ENCODE measurements at places on chromosomes 11 and 22.
A peak's percentile ranks its signal among the peaks of the same experiment; 100 is the strongest.

GRCh38 chr11:133163463-133164419 lies 368.6 kb downstream of the OPCML start:
- no peak for DNase-seq
- H3K4me3 ChIP-seq, result no peak overlapping the region
- H3K27ac ChIP-seq, result no peak overlapping the region
- peaks cover 65% of the 10 kb centered on the region for H3K27me3 ChIP-seq
- peaks cover 5% of the 10 kb centered on the region for H3K4me1 ChIP-seq
- H3K36me3 ChIP-seq, result no peaks in the 10 kb centered on the region

DNA sequence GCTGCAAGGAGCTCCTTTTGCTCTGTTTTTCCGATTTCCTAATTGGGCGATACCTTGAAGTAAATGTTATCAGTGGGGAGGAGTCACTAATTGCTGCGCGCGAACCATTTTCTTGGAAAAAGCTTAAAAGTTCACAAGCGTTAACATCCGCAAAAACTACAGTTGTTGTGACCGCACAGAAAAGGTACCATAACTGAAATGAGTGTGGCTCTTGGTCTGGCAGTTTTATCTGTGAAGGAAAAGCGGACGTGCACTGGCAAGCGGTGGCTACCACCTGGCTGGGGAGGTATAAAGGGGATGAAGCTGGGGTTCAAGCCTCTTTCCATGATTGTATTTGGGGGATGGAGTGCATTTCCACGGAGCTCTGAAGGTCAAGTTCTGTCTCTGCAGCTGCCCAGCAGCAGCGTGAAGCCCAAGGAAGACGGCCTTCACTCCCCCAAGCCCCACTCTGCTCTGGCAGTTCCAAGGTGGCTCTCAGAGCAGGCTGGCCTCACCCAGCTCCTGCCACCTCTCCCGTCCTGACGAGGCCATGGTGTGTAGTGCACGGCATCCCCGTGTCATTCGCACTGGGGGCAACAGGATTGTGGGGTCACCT lies 27.5 kb downstream of the MOV10L1 start:
- no peak for DNase-seq
- H3K36me3 ChIP-seq, result no peaks in the 10 kb centered on the region
- H3K27ac ChIP-seq, result peak overlapping the region; percentile 56
- peaks cover 46% of the 10 kb centered on the region for H3K4me1 ChIP-seq

- no peak overlapping the region for H3K27ac ChIP-seq
- H3K27me3 ChIP-seq, result peaks cover 48% of the 10 kb centered on the region
- no peak for DNase-seq
- no peak overlapping the region for H3K4me3 ChIP-seq
- no peaks in the 10 kb centered on the region for H3K36me3 ChIP-seq
These were observed 5.4 kb downstream of the C11orf96 start for GRCh38 chr11:43947815-43948214.

- H3K36me3 ChIP-seq, result no peaks in the 10 kb centered on the region
- no peak overlapping the region for H3K4me3 ChIP-seq
- peaks cover 37% of the 10 kb centered on the region for H3K4me1 ChIP-seq
- H3K27me3 ChIP-seq, result no peaks in the 10 kb centered on the region
These were observed 41.2 kb upstream of the KLHL35 start for GRCh38 chr11:75474240-75474639.

- H3K27me3 ChIP-seq, result no peaks in the 10 kb centered on the region
- H3K4me3 ChIP-seq, result no peak overlapping the region
- H3K4me1 ChIP-seq, result no peaks in the 10 kb centered on the region
- peaks cover 4% of the 10 kb centered on the region for H3K36me3 ChIP-seq
These were observed 657.8 kb downstream of the TBC1D22A start for GRCh38 chr22:47420211-47420610.

All from mesothelial cell of epicardium (in vitro differentiated cells).